AG09319 (cell line): ENCODE measurements at places on chromosomes 7 and 10.

DNA sequence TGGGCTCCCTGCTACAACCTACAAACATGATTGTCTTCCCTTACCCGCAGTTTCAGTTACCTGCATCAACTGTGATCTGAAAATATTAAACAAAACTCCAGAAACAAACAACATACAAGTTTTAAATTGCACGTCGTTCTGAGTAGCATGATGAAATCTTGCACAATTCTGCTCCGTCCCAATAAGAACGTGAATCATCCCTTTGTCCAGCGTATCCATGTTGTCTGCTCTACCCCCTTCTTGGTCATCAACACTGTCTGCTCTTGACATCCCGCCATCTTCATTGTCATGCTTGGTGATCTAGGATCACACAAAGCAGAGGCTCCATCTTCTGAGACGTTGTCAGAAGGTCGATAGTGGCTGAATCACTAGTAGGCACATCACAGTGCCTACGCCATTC, 53.9 kb downstream of the ACADSB start:
- DNase-seq: no peak

DNA sequence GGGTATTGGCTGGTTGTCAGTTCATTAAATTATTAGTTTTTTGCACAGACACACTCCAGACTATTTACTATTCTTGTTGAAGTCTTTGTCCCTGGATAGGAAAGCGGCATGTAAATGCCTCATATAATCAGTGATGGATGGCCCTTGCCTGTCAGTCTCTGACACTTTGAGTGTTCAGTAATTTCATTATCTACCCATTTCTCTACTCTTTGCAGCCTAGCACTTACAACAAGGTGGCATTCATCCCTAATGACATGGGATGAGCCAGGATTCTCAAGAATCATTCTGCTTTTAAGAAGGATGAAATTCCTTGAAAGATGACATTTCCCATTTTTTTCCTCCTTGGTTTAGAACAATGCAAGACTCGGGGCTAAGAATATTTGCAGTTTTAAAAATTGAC, 155.7 kb downstream of the SORCS3 start:
- DNase-seq: no peak

DNA sequence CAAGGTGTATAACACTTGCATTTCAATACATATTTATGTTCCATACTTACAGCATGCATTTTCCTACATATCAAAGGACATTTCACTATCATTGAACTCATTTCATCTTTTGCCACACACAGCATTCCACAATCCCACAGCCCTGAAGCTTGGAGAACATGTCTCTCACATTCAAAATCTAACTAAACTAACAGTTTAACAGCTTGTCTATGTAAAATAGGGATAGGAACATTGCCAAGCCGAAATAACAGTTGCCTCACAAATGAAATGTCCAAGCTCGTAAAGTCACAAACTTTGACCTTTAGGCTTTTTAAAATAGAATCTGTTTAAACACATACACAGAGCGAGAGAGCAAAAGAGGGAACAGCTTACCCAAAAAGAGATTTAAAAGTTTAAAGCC, 65.3 kb downstream of the HGF start:
- DNase-seq: no peak

GRCh38 chr7:40822861-40823260, 688.1 kb downstream of the SUGCT start:
- no peak for DNase-seq

- no peak for DNase-seq
Measured at GRCh38 chr7:67662804-67663203, 666.2 kb downstream of the TYW1 start.

DNA sequence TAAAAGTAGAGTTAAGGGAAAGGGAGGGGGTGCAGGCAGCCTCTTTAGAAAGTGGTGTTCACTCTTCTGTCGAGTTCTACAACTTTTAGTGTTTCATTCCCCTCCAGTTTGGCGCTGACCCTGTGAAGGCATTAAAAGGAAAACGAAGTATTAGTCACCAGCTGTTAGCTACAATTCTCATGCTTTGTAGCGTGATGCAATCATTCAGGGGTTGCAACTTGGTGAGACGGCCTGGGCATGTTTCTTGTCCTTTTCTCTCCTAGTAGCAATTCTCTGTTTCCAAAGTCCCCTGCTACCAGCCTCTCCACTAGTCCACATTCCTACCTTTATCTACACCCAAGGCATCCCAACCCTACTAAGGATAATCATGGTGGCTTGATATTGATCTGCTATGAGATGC, 33.7 kb upstream of the DGKI start:
- DNase-seq: peak; percentile 43

GRCh38 chr10:44008270-44008916, 359.7 kb upstream of the ZNF32 start:
- no peak for DNase-seq

- DNase-seq: no peak
Measured at GRCh38 chr10:29973921-29974320, 85.5 kb downstream of the JCAD start.

GRCh38 chr7:153432063-153432462, 620.1 kb upstream of the DPP6 start:
- no peak for DNase-seq

GRCh38 chr10:17206210-17206709, 4.8 kb upstream of the TRDMT1 start:
- DNase-seq: no peak

DNA sequence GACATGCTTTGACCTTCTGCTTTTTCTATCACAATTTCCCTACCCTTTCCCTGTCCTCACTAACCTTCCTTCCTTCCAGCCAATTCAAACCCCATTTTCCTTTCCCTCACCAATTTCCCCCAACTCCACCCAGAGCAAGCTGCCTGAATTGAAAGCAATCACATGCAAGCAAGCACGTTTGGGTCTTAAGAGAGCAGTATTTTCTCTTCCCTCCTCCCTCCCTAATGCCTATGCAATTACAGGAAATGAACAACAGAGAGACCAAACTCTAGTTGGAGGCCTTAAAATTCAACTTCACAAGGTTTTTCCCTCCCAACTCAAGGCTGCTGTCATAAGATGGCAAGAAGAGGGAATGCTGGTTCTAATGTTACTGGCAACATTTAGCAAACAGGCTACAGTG, 117.2 kb downstream of the MYOF start:
- DNase-seq: no peak

GRCh38 chr10:127151981-127152699, 44.3 kb downstream of the INSYN2A start:
- DNase-seq: no peak

DNA sequence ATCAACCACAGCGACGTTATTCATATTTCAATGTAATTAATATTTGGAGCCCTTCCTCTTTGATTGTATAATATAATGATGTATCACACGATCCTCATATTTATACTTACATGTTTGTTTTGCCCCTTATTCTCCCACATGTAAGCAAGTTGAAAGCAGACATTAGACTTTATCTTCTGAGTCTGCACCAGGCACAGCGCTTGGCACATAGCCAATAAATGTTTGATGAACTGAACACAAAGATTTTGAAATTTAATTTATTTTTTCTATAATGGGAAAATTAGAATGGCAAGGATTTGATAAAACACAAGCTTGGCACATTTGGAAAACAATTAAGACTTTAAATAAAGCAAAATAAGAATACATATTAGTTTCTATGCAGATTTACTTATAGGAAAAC, 31.6 kb downstream of the ZFAND4 start:
- no peak for DNase-seq
